ENCODE measurements at places on chromosomes 1 and 21. TPM values are rescaled to one million over a fixed set of nuclear protein-coding genes. Genes with fewer than 3 reads are reported as not detected.

The AXDND1 gene
- total RNA-seq: 0.22 TPM

The CACHD1 gene
- 10.4 TPM for total RNA-seq

The VAV3 gene
- 20.4 TPM for total RNA-seq

The ADGRL4 gene
- total RNA-seq: 19.0 TPM

The NLRP3 gene
- 1.3 TPM for total RNA-seq

The DR1 gene
- total RNA-seq: 21.0 TPM

The TSACC gene
- not detected for total RNA-seq

The TRABD2B gene
- 4.1 TPM for total RNA-seq

- H3K4me3 ChIP-seq: no peak overlapping the region
- no peaks in the 10 kb centered on the region for H3K4me1 ChIP-seq
- no peaks in the 10 kb centered on the region for H3K36me3 ChIP-seq
- no peak for DNase-seq
- H3K27me3 ChIP-seq: no peaks in the 10 kb centered on the region
Observed at GRCh38 chr1:206924592-206925105, 2.9 kb upstream of the FCMR start.

DNA sequence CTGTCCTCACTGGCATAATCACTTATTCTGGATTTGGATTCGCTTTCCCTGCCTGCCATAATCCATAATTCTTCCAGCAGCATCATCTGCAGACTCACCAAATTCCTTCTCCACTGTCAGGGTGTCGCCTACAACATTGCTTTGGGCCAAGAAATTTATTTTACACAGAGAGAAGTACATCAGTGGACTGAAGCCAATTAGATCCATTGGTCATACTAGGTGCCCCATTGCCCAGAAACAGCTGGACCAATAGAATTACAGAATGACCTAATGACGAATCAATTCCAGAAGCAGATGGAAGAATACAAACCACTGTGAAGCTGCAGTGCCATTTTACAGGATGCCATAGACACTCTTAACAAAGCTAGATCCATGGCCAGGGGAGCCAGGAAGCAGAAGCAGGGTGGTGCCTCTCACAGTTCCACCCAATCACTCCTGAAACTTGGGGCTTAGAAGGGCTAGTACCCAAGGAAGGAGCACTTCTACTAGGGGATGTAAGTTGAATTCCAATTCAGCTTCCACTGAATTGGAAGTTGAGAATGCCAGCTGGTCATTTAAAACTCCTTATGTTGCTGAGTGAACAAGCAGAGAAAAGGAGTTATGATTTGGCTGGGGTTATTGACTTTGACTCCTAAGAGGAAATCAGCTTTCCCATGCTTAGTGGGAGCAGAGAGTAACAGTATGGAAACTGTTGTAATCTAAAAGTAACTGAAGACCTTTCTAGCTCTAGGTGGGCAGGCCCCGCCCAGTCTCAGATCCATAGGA, 44.0 kb downstream of the EDN2 start:
- no peaks in the 10 kb centered on the region for H3K4me1 ChIP-seq
- no peaks in the 10 kb centered on the region for H3K27me3 ChIP-seq
- no peak overlapping the region for H3K27ac ChIP-seq
- no peak overlapping the region for H3K4me3 ChIP-seq

- H3K36me3 ChIP-seq: no peaks in the 10 kb centered on the region
- DNase-seq: no peak
- no peaks in the 10 kb centered on the region for H3K27me3 ChIP-seq
- no peak overlapping the region for H3K27ac ChIP-seq
- no peak overlapping the region for H3K4me3 ChIP-seq
- peaks cover 2% of the 10 kb centered on the region for H3K4me1 ChIP-seq
Observed at GRCh38 chr1:247366926-247367645, 35.4 kb upstream of the ZNF496 start.

GRCh38 chr1:27447883-27448282, 42.1 kb downstream of the WASF2 start:
- peaks cover 25% of the 10 kb centered on the region for H3K4me1 ChIP-seq
- no peak overlapping the region for H3K27ac ChIP-seq
- no peaks in the 10 kb centered on the region for H3K36me3 ChIP-seq
- H3K4me3 ChIP-seq: no peak overlapping the region

GRCh38 chr1:60891765-60892164, 190.6 kb upstream of the NFIA start:
- H3K4me1 ChIP-seq: no peaks in the 10 kb centered on the region
- H3K4me3 ChIP-seq: no peak overlapping the region
- no peaks in the 10 kb centered on the region for H3K27me3 ChIP-seq
- H3K36me3 ChIP-seq: no peaks in the 10 kb centered on the region
- no peak overlapping the region for H3K27ac ChIP-seq

GRCh38 chr1:201788296-201788695, 40.7 kb upstream of the IPO9 start:
- no peak for DNase-seq
- H3K27ac ChIP-seq: no peak overlapping the region
- H3K27me3 ChIP-seq: no peaks in the 10 kb centered on the region
- peaks cover 16% of the 10 kb centered on the region for H3K4me1 ChIP-seq
- H3K36me3 ChIP-seq: no peaks in the 10 kb centered on the region

DNA sequence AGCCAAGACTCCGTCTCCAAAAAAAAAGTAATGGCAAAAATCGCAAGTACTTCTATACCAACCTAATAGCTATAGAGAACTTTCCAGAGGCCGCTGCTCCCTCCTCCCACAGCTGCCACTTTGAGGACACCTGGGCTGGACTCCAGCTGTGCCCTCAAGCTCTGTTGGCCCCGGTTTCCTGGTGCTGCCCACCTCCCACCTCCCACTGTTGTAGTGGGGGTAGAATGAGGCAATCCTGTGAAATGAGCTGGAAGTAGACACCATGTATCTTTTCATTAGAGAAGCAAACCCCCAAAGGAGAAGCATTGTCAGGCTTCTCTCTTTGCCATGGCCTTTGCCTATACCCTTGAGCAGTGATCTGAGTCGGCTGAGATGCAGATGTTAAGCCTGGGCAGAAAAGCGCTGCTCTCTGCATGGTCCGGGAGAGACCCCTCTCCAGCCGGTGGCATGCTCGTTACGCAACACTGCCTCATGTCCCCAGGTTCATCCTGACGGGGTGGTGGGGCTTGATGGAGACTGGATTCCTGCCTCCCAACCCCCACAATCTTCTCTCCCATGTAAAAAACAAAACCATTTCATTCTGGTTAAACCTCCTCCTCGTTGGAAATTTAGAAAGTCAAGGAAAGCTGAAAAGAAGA, 39.7 kb downstream of the SIM2 start:
- no peak for DNase-seq
- no peaks in the 10 kb centered on the region for H3K4me1 ChIP-seq
- no peak overlapping the region for H3K4me3 ChIP-seq
- peaks cover 16% of the 10 kb centered on the region for H3K27me3 ChIP-seq
- no peak overlapping the region for H3K27ac ChIP-seq

DNA sequence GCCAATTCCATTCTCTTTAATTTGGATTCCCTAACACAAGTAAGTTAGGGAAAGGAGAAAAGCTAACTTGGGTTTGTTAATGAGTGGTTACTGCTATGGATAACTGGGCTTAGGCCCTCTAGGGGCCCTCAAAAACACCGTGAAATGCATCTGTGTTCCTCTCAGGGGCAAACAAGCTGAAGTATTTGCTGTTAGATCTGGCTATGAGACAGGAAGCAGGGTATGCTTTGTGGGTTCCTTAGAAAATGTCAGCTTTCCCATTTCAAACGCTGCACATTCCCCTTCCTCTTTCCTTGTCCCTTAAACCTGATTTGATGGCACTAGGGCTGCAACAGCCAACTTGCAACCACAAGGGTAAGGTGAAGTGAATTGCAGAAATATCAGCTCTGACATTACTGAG, 5.7 kb upstream of the CAP1 start:
- H3K36me3 ChIP-seq: no peaks in the 10 kb centered on the region
- DNase-seq: no peak

- H3K4me1 ChIP-seq: no peaks in the 10 kb centered on the region
- no peak for DNase-seq
- H3K27ac ChIP-seq: no peak overlapping the region
- no peaks in the 10 kb centered on the region for H3K27me3 ChIP-seq
Observed at GRCh38 chr1:237640966-237641365, 249.8 kb downstream of the ZP4 start.

DNA sequence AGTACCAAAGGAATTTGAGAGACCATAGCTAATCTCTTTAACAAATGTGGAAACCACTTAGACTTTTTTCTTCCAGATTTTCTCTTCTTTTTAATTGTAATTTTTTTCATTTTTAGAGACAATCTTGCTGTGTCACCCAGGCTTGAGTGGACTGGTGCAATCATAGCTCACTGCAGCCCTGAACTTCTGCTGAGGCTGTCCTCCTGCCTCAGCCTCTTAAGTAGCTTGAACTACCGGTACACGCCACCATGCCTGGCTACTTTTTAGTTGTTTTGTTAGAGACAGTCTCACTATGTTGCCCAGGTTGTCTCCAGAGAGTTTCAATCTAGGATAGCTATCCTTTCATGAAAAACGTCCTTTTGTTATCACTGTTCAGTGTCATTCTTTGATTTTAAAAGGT, 15.0 kb downstream of the PRRC2C start:
- no peak for DNase-seq
- no peak overlapping the region for H3K4me3 ChIP-seq

Data from tibial nerve (tissue), 4 donors.